ENCODE measurements at places on chromosomes 3 and 15.

- DNase-seq: no peak
Measured at GRCh38 chr15:75208501-75209288, 7.0 kb downstream of the C15orf39 start.

DNA sequence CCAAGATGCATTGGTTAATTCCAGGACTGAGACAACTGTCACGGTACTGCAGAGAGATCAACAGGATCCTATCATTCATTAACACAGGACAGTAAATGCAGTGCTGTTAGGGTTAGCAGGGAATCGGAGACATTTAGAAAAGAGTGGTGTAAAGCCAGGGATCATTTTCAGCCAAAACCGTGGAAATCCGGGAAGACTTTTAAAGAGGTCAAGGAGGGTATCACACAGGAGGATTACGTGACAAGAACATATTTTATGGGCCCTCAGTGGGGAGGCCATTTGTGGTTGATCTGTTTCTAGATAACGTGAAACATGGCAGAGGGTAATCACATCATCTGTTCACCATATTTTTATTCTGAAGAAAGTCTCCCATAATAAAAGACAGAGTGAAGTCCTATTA, 216.1 kb downstream of the PTPRG start:
- DNase-seq: no peak

DNA sequence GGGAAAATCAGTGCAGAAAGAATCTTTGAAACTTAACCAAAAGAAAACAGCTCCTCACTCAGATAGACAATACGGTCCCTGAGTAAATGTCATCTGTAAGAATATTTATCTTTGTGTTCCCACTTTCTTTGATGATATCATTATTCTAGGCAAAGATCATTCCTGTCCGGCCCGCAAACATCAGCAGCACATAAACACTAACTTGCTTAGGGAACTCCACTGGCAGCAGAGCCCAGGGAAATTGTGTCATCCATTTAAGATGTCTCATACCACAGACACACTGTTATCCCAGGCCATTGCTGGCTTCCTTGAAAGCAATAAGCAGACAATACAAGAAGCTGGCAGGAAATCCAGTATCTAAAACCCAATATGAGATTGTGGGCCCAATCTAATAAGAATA, 20.1 kb upstream of the CD96 start:
- peak; percentile 6 for DNase-seq

- no peak for DNase-seq
Measured at GRCh38 chr3:149152420-149152819, 23.0 kb downstream of the HPS3 start.

- no peak for DNase-seq
Measured at GRCh38 chr3:20574746-20575145, 388.7 kb upstream of the SGO1 start.

GRCh38 chr3:195250473-195251251, 20.3 kb downstream of the XXYLT1 start:
- DNase-seq: peak; percentile 27

GRCh38 chr3:188878076-188878475, 293.7 kb upstream of the TPRG1 start:
- DNase-seq: no peak

GRCh38 chr15:40693904-40694687, 878 bp upstream of the RAD51 start:
- DNase-seq: no peak

- DNase-seq: no peak
Measured at GRCh38 chr3:187572441-187572840, 97.8 kb downstream of the SST start.

DNA sequence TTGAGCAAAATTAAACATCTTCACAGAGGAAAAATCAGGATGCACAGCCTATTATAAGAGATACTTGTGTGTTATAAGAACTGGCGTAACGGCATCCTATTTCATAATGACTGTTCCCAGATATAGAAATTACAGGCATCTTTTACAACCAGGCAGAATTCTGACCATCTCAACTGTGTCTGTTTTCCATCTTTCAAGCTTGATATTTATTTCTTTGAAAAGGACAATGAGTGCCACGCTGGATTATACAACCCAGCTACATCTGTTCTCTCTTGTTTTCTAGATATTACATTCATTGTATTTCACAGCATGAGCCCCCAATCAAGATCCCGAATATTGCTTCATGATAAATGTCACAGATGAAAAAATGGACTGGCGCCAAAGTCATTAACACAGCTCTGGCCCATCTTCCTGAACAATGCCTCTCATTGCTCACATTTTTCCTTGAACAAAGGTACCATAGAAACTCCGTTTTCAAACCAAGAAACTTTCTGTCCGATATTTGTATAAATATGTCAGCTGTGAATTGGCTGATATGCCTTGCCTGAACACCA, 420.6 kb downstream of the TBL1XR1 start:
- no peak for DNase-seq

DNA sequence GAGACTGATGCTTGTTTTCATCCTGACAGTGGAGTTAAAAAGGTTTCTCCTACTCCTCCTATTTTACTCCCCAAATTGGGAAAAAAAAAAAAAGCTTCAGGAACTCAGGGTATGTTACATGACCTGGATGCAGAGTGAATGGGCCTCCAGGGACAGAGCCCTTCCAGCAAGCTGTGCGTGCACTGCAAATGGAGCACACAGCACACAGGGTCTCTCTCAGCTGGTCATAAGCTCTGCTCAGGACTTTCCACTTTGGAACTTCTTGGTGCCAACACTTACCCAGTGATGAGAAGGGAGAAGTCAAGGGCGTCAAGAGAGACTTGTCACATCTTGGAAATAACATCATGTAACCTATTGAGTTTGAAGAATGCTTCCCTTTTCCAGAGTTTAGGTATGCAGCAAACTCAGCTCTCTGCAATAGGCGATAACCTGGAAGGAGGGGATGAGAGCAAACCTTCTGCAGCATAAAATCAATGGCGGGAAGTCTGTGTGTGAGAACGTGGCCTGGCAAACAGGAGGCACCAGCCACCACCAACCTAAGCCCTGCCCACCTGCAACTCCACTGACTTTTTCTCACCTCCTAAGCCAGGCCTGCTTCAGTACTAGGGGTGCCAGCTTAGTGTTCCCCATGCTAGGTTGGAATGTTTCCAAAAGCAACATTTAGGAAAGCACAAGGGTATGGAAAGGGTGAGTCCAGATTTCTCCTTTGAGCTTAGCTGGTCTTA, 39.8 kb downstream of the MYZAP start:
- DNase-seq: no peak

DNA sequence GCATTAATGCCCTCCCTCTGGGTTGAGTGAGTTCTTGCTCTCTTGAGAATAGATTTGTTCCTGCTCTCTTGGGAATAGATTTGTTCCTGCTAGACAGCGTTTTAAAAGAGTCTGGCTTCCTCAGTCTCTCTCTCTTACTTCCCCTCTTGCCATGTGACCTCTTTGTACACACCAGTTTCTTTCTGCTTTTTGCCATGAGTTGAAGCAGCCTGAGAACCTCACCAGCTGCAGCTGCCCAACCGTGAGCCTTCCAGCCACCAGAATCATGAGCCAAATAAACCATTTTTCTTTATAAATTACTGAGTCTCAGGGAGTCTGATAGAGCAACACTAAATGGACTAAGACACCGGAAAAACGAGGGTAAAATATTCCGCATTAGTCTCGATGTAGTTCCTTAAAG, 253.6 kb downstream of the CNTN6 start:
- no peak for DNase-seq

GRCh38 chr3:143358155-143358792, 238.7 kb downstream of the CHST2 start:
- no peak for DNase-seq

- no peak for DNase-seq
Measured at GRCh38 chr3:21446945-21447475, 304.0 kb downstream of the ZNF385D start.

DNA sequence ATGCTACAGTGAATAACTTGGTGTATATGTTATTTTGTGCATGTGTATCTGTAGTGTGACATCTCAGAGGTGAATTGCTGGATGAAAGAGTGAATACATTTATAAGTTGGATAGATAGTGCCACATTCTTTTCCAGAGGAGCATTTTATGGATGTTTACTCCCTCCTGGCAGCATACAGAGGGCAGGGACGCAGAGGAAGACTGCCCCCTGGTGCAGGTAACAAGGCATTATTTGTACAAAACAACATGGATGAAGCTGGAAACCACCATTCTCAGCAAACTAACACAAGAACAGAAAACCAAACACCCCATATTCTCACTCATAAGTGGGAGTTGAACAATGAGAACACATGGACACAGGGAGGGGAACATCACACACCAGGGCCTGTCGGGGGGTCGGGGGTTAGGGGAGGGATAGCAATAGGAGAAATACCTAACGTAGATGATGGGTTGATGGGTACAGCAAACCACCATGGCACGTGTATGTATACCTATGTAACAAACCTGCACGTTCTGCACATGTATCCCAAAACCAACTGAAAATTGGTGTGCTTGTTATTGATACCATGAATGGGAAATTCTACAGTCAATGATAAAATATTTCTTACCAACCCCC, 57.9 kb upstream of the CTXND1 start:
- peak; percentile 20 for DNase-seq

DNA sequence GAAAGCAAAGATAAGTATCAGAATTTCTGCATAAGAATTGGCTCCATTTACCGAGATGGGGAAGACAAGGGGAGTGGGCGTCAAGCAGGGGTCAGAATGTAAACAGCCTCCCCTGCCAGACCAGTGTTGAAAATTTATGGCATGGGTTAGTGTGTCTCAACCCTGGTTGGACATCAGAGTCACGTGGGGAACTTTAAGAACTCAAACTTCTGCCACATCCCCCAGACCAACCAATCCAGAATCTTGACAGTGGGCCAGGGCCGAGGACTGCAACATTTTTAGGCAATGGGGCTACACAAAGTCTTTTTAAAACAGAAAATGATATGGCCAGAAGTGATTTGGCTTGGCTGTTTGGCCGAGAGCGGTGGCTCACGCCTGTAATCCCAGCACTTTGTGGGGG, 14.3 kb upstream of the MASP1 start:
- no peak for DNase-seq

DNA sequence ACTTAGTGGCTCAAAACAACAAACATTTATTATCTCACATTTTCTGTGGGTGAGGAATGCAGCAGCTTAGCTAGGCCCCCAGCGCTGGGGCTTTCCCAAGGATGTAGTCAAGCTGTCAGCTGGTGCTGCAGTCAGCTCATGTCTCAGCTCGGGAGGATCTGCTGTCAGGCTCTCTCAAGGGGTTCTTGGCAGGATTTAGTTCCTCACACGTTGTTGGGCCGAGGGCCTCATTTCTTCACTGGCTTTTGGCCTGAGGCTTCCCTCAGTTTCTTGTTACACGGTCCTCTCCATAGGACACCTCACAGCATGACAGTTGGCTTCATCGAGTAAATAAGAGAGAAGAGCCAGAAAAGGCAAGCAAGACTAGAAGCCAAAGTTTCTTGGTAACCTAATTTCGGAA, 13.7 kb upstream of the U2SURP start:
- peak; percentile 72 for DNase-seq

GRCh38 chr15:92653366-92653765, 2.2 kb downstream of the FAM174B start:
- no peak for DNase-seq

DNA sequence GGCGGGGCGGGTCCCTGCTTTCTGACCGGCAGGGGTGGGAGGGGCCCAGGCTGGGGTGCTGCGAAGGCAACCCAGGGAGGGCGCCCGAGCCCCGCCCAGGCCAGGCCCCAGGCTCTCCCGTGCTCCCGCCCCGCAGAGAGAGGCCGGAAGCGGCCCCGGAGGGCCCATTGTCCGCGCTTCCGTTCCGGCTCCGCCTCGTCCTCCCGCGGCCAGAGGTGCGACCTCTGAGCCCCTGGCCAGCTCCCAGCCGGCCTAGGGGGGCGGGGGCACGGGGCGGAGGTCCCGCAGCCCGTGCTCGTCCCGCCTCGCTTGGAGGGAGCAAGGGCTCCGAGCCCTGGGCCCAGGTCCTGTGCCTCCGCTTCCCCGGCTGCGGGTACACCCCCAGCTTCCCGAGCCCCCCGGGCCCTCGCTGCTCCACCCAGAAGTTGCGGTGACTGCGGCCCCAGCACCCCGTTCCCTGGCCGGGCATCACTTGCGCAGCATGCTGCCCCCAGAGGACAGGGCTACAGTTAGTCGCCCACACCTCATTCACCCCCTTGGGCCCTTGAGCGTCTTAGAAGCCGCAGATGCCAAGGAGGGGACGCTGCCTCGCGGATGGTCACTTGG, 20.4 kb upstream of the PLXND1 start:
- DNase-seq: peak; percentile 97

DNA sequence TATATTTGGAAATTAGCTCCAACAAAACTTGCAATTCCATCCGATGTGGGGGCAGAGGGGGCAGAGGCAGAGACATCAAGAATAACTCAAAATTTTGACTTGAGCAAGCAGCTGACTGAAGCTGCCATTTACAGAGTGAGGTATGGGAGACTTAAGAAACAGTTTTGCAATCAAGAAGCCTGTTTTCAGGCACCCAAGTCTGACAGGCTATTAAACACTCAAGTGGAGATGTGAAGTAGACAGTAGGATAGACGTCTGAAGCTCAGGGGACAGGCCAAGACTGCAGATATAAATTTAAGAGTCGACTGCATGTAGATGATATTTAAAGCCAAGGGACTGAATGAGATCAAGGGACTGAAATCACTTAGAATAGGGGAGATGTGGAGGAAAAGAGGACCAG, 9.9 kb upstream of the SH3BP5 start:
- no peak for DNase-seq

GRCh38 chr3:99659951-99660350, 21.6 kb downstream of the COL8A1 start:
- DNase-seq: no peak

DNA sequence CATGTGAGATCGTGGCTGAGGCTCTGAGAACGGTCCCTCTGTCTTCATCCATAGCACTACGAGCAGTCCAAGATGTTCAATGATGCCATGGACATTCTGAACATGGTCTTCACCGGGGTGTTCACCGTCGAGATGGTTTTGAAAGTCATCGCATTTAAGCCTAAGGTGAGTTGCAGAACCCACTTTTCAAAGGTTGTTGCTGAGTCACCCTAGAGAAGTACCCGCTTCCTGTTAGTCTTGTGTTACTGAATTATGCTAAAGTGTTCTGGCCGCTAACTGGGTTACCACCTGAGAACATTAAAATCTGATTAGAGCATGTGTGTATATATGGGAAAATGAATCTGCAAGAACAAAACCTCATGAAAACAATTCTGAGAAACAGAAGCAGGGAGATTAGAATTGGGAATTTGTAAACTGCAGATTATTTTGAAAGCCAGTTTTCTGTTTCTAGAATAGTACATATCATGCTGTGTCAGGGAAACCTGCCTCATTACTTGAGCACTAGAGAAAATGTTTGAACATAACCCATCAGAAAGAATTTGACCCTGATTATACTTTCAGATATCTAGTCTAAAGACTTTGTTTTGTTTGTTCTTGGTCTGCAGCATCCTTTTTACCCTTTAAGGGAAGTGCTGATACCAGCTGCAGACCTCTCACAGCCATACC, 92.6 kb downstream of the CHDH start:
- no peak for DNase-seq

DNA sequence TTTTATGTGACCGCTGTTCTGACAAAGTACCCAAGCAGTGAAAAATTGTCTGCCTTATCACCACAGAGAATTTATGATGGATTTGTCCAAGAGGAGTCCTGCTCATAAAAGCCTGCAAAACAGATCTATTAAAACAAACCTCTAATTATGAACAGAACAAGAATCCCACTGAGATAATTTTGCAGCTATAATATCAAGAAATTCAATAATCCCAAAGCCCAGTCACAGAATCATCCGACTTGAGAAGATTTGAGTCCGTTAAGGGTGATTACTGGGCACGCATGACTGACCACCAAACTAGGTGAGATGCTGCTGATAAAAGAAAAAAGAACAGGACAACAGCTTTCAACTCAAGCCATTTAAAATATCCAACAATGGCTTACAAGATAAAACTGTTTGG, 231.0 kb upstream of the WNT5A start:
- no peak for DNase-seq

GRCh38 chr3:165617134-165617533, 220.1 kb downstream of the BCHE start:
- no peak for DNase-seq

All from suppressor macrophage treated with lipopolysaccharide for 1 hour (primary cell).